ENCODE measurements at places on chromosomes 5 and 9. TPM values are rescaled to one million over a fixed set of nuclear protein-coding genes. Genes with fewer than 3 reads are reported as not detected.

DNA sequence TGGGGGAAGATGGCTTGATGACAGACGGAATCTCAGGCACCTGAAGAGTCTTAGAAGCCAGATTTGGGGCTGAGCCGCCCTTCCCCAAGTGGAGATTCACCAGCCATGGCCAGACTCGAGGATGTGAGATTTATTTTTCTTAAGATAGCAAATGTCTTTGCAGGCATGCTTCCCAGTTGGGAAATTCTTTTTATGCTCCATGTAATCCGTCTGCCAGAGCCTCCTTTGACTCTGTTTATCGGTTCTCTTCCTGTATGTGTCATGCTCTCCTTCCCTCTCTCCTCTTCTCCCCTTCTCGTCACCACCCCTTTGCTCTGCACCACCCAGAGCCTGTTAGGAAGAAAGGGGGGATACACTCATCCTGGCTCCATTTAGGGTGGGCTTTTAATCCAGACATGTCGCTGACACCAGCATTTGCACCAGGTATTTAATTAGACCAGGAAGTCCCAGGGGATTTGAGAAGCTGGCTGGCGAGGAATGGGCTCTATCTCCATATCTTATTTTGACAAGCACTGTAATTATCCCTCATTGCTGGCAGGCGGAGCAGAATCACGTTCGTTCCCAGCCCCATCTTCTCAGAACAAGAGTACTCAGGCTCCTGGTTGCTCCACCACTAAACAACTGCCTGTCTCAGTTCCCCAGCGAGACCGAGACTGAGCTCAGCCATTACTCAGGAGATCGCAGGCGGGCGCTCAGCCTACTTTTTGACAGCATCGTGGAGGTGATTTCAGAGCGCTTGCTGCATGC lies 50.9 kb downstream of the KCNIP1 start:
- DNase-seq = no peak

GRCh38 chr5:20832204-20833080 lies 844.4 kb upstream of the CDH18 start:
- DNase-seq = no peak

DNA sequence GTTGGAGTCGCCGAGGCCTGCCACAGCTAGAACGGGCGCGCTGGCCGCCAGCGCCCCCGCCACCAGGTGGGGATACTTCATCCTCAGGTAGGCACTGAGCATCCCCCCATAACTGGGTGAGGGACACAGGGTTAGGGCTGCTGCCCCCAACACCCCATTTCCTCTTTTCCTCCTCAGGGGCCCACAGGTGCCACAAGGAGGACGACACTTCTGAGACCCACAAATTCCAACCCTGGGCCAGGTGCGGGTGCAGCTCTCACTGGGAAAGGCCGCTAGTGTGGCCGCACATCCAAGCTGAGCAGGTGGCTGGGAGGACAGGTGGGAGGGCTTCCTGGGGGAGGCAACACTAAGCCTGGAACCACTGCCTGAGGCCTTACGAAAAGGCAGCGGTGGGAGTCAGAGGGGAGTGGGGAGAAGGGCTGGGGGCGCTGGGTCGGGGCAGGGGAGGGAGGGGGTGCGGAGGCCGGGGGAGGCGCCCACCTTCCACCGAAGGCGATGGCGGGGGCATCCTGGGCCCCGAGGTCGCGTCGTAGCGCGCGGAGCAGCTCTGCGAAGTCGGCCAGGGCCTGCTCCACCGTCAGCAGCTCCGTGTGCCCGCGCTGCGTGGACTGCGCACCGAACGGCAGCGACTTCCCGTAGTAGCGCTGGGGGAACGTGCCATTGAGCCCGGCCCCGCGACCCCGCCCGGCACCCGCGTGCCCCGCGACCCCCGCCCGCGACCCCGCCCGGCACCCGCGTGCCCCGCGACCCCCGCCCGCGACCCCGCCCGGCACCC lies 961 bp downstream of the DPP7 start:
- DNase-seq = no peak

GRCh38 chr5:111227801-111228200 lies 3.6 kb downstream of the CAMK4 start:
- DNase-seq = no peak

DNA sequence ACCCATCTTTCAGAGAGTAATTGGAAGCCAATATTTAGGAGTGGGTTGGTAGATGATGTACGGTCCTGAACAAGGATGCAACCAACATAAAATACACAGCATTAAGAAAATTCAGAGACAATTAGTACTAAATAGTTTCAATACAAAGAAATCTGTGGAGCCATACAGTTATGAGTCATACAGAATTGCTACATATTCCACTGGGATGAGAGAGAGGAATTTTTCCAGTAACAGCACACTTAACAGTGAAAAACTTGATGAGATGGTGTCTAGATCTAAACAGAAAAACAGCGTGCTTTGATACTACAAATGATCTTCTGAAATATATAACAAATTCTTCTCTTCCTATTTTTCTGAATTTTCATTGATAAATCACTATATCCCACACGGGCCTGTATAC lies 1999.3 kb upstream of the CDH9 start:
- no peak for DNase-seq

DNA sequence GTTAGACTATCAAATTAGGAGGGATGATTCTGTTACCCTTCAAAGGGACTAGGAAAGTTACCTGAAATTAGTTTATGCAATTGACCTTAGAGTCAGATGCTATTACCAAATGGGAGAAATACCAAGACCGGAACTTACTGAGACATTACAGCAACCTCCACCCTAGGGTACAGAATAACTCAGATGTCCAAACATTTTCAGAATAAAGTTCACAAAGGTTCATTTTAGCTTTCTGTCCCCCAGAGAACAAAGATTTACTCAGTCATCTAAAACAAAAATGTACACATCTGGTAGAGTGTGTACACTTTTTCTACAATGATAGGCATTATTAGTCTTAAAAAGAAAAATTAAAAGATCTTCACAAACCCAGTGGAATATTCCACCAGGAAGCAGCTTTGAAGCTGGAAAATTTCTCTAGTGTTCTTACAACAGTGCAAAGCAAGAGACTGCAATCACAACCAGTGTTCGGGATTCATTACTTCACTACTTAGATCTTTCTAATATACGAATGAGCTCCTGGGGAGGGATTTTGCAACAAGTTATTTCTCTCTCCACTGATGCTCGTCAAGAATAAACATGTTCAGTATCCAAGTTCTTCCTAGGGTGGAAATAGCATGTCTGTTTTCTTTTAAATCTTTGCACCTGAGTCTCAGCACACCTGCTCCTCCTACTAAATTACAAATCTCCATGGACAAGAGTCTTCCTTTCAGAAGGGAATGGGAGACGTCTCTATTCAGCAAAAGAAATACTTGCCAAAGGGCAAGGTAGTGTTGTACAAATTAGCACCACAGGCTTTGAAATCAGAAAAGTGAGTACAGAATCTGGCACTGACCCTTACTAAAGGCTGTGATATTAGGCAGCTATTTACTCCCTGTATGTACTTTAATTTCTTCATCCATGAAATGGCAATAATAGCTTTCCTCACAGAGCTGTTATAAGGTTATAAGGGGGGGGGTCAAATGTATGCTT lies 8.8 kb downstream of the ETF1 start:
- no peak for DNase-seq

Gene SLIT3
- 117 TPM for total RNA-seq
